ENCODE measurements at places on chromosomes 7 and 10.

DNA sequence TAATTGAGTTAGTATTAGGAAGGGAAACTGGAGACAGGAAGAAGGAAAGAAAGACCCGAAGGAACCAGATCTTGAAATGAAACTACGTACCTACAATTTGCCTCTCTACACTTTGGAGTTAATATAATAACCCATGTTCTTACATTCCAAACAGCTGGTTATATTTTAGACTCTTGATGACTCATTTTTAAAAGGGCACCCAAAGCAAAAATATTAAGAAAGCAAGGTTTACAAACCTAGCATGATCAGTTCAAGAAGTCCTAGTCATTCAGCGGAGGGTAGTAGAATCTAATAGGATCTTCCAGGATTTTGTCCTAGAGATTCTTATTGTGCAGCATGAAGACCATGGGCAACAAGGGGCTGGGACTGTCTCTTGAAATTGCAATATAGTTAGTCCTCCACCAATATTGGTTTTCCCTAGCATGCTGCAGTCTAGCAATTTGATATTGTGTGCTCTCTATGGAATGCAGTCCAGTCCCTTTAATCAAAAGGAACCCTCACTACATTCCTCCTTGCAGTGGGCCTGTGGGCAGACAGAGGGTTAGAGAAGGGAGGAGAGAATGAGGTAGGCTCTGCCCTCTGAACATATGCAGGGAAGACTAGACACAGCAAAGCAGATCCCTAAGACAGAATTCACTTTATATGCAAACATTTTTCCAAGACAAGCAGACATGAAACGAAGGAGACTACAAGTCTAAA lies 230.3 kb downstream of the INHBA start:
- DNase-seq = no peak

DNA sequence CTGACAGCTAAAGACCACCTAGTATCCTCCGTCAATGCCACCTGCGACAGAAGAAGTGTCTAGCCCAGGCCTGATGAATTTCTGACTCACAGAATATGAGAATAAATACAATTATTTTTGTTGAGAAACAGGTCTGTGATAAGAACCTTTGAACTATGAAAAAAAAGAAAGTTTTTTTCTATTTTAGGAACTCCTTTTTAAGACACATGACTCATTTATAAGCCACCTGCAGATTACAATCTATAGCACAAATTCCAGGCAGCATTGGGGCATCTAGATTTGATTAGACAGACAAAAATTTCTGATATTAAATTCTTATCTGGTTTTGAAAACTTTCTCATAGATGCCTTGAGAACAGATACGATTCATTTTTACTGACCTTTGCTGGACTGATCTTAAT lies 256.7 kb upstream of the LYZL1 start:
- no peak for DNase-seq

DNA sequence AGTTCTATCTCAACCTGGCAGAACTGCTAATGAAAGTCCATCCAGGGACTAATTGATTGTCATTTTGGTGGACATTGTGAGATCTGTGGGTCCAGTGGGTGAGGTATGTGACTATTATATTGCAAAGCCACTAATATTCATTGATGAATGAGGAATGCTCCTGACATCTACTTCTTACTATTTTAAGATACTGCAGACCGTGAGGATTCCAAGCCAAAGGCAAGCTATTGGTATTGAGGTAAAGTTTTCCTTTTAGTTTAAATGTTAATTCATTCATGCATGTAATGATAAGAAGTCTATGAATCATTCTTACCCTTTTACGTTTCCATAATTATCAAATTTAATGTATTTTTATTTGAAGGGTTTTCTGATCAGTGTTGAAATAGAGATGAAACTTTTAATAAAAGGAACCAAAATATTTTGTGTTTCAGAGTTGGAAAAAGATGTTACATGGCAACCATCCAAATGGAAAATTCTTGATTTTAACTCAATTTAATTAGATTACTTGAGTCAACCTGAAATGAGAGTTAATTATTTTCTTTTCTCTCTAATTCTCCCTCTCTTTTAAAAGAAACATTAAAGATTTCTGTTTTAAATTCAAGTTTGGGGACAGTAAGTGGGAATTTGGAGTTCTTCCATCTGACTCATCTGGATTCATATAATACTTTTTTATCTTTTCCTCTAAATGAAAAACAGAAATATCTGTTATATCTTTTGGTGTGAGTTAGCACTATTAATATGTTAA lies 39.6 kb downstream of the NUP205 start:
- DNase-seq = no peak

DNA sequence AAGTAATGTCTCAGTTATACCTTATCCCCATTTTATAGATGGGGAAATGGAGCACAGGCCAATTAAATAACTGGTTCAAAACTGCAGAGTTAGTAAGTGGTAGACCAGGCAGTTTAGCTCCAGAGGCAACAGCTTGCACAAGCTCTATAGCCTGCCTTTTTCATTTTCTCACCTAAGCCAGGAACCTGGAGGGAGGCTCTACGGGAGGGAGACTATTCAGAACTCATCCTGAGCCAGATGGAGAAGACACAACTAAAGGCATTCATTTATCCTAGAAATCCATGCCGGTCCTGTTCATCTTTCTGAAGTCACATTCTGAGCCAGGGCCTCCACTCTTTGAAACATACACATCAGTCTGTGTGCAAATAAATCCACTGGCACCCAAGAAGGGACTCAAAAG lies 103.2 kb downstream of the CALN1 start:
- DNase-seq = no peak

- DNase-seq = no peak
Measured at GRCh38 chr7:132183781-132184380, 392.4 kb downstream of the PLXNA4 start.

GRCh38 chr10:22700489-22700888 lies 13.9 kb downstream of the PIP4K2A start:
- no peak for DNase-seq

- no peak for DNase-seq
Measured at GRCh38 chr7:55157764-55158105, 138.9 kb downstream of the EGFR start.

- DNase-seq = no peak
Measured at GRCh38 chr10:119526621-119527592, 15.6 kb downstream of the RGS10 start.

DNA sequence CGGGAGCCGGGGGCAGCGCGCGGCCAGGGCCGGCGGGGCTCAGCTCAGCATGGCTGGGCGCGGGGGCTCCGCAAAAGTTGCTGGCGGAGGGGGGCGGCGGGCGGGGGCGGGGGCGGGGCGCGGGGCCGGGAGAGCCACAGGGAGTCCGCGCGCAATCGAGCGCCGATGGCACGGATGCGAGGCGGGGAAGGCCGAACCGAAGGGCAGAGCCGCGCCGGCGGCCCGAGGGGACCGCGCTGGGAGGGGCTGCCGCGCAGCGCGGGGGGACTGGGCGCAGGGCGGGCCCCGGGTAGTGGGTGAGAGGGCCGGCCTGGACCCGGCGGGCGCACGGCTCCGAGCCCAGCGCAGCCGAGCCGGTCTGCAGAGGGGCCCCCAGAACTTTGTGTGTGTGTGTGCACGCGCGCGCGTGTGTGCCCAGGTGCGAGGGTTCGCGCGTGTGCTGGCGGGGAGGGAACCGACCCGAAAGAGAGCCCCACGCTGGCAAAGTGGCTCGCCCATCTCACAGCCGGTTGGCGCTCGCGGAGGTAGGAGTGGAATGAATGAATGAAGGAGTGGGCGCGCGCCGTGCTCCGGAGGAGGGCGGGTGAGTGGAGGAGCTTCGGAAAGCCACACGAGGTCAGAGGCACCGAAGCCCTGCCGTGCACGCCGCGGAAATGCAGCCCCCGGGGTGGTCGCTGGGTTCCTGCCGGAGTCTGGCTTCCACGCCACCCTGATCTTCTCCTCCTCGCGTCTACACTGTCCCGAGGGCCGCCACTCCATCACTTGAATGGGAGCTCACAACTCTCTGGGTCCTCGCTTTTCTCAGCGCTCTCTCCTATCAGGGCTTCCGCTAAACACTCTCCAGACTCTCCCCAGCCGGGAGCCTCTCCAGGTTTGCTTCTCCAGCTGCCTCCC lies at the start of gene HIPK2:
TSS of gene HIPK2 (minus strand) at position 51 of the 894 bp plus-strand sequence. CDS start 375 bp downstream, outside the sequence.
- DNase-seq = peak; percentile 41

DNA sequence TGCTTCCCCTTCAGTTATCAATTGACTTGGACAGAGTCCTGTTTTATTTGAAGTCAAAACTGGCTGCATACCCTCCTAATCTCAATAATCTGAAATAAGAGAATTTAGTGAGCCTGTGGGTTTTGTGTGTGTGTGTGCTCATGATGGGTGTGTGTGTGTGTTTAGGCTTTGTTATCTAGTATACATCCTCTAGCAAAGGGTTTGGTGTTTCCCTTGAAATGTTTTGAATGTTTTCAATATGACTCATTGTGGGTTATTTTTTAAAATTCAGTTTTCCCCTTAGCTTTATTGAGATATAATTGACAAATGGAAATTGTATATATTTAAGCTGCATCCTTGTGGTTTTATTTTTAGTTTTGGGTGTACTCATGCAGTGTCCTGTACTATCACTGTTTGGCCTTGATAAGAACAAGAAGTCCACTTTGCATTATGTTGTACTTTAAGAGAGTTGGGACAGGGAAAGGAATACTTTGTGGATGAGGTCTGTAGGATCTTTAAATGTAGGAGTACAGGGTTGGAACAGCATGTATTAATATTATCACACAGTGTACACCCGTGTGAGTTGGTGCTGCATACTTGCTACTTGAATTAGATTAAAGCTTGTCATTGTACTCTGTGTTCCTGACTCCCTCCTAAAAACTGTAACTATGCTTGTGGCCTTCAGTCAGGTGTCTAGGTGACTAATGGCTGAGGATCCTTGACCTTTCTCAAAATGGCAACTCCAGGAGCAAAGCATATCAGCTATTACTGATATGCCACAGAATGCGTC lies 58.3 kb downstream of the VCL start:
- no peak for DNase-seq

DNA sequence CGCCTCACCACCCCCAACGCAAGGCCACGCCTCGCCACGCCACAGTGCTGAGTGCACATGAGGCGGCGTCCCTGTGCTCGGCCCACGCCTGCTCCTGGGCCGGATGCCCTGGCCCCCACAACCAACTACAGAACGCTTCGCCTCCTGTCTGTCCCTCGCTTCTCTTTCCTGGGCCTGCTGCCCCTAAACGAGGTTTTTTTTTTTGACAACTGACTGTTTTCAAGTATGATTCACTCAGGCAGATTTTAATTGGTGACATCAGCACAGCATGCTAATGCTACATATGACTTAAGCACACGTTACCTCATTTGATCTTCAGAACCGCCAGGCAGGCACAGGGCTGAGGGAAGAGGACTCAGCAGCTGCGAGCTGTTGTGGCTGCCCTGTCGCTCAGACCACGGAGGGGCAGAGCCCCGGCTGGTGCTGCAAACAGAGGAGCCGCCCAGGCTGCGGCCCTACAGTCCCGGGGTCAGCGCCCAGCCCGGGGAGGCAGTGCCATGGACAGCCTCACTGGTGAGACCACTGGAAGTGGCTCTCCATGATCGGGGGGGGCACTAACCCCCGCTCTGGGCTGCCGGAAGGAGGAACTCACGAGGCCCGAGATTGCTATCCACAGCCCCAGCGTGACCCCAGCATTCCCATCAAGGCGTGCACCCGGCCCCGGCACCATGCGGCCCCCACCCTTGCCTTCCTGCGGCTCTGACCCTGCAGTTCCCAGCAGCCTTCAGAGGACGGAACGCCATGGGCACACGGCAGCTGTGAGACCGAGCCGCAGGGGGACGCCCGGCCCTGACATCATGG lies 212.8 kb downstream of the MAD1L1 start:
- no peak for DNase-seq

DNA sequence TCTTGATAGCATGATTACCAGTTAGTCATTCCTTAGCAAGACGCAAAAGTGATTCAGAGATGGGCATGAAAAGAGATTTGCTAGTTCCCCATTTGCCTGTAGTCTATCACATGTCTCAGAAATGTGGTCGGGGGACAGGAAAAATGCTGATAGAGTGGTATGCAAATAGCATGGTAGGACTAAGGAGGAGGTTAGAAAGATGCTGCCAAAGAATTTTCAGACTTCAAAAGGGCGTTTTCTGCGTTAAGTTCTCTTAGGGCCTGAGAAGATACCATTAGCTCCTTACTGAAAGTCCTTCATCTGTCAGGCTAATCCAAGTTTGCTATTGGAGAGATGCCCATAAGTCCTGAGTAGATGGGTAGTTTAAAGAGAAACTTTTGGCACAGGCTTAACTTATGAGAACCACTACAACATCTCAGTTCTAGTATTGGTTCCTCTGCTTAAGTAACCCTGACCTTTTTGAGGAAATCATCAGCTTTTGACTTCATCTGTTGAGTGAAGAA lies 2.7 kb downstream of the CALD1 start:
- DNase-seq = no peak

GRCh38 chr10:116053910-116054309 lies 219.1 kb downstream of the GFRA1 start:
- no peak for DNase-seq

DNA sequence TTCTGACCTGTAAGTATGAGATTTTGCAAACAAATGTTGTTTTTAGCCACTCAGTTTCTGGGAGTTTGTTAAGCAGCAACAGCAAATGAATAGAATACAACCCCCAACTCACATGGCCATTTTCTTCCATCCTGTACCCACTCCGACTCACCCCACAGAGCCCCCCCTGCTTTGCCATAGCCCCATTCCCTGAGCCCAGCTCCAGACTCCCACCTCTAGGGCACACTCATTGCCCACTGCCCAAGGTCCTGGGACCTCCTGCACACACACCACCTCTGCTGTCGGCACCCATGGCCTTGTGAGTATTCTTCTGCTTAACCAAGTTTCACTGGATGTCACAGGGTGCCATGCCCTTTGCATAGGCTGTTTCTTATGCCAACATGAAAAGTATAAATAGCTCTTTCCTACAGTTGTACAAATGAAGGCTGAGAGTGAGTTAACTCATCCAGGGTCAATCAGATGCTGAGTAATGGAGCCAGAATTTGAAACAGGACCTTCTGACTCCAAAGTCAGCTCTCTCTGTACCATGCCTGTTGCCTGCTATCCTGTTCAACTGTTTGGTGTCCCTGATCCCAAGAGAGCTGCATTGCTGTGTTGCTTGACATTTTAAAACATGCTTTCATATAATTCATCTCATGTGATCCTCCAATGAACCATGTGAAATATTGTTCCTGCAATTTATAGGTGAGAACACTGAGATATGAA lies 367.8 kb upstream of the ZMIZ1 start:
- DNase-seq = no peak

DNA sequence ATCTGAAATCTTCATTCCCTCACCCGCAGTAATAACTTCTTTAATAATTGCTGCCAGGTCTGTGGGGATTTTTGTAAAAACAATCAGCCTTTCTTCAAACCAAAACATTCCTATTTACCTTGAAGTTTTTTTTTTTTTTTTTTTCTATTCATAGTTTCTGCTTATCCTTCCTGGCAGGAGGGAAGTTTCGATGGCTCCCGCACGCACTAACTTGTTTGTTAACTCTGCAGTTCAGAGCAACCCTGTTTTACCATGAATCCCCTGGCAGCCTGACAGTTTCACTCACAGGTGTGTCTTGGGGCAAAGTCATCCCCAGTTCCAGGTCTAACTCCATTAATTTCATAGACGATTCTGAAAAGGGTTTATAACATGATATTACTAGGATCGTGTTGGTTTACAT lies 149.3 kb downstream of the KLF6 start:
- no peak for DNase-seq

DNA sequence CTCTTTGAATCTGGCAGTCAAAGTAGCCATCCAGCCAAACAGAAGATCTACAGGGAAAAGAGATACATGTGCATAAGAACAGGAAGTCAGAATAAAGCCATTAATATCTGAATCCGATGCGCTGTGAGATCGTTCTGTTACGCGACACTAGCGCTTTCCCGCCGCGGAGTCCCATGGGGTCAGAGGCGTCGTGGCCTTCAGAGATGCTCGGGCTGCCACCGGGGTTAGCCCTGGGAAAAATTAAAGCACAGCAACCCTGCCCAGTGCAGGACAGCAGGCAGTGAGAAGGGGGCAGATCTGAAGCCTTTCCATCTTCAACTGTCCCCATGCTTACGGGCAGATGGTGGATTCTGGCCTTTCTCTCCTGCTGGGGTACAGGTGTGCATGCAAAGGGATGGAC lies 225.6 kb upstream of the MGMT start:
- DNase-seq = no peak

Data from stimulated activated CD8-positive, alpha-beta memory T cell treated with anti-CD3 and anti-CD28 coated beads, Interleukin-2, amount 100 ng/mL, for 1 hour (primary cell).